ENCODE measurements at places on chromosomes 7 and 10.

GRCh38 chr7:117435475-117436043 lies 8.3 kb upstream of the ASZ1 start:
- no peak for DNase-seq

GRCh38 chr10:114043532-114044246 lies at the start of gene ADRB1:
ADRB1 (plus strand) TSS chr10:114043866; CDS start chr10:114044133, 267 bp downstream.
- peak; percentile 95 for DNase-seq

GRCh38 chr10:11742009-11742778 lies at the start of gene ECHDC3:
ECHDC3 (plus strand) TSS chr10:11742382; CDS start chr10:11742577, 195 bp downstream.
- DNase-seq = no peak

- DNase-seq = no peak
Measured at GRCh38 chr7:122995600-122995999, at the start of gene TAS2R16. TAS2R16 (minus strand) TSS chr7:122995700; CDS start chr7:122995634, 66 bp downstream.
